ENCODE measurements at places on chromosomes 16 and 17.

GRCh38 chr16:20315764-20316163 lies 11.5 kb downstream of the GP2 start:
- no peak for DNase-seq

DNA sequence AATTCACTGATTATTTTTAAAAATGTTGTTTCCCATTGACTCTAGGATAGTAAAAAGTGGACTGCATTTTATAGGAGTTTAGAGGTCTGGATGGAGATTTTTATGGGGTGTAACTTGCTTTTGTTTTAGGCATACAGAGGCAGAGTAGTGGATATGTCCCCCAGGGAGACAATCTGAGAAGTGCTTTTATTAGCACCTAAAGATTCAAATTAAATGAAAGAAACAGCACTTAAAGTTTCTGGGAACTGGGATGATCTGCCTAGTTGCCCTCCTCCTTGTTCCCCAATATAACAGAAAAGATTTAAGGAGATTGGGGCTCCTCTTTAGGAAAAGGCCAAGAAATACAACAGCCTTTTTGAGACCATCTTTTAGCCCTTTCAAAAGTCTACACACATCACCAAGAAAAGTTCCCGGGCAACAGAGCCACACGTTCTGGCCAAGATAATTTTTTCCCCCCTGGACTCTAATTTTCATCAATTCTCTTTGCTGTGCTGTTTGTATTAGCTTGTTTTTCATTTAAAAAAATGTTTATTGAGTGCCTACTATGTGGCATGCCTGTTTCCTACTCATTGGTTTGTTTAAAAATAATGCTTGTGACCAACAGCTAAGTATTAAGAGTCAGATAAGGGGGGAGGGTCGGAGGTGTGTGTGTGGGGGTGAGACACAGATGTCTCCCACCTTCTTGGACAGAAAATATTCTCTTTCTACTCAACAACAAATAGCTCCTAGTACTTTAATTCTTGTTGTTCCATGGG lies 2.5 kb upstream of the IGF2BP1 start:
- DNase-seq, result no peak

GRCh38 chr17:64071111-64071510 lies 50.7 kb upstream of the ICAM2 start:
- DNase-seq, result no peak

DNA sequence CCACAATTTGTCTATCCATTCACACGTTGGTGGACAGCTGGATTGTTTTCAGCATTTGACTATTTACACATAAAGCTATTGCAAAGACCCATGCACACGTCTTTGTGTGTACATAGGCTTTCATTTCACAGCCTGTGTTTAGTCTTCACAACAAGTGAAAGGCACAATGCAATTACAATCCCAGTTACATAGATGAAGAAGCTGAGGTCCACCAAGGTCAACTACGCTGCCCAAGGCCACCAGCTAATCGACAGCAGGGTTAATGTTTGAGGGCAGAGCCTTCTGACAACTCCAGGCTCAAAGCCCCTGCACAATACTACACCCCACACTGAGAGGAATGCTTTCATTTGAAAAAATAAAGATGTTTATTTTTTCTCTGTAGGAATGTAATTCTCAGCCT lies 93.6 kb upstream of the CDH13 start:
- no peak for DNase-seq

- no peak for DNase-seq
Observed at GRCh38 chr17:66898536-66898935, 63.6 kb downstream of the CACNG5 start.

DNA sequence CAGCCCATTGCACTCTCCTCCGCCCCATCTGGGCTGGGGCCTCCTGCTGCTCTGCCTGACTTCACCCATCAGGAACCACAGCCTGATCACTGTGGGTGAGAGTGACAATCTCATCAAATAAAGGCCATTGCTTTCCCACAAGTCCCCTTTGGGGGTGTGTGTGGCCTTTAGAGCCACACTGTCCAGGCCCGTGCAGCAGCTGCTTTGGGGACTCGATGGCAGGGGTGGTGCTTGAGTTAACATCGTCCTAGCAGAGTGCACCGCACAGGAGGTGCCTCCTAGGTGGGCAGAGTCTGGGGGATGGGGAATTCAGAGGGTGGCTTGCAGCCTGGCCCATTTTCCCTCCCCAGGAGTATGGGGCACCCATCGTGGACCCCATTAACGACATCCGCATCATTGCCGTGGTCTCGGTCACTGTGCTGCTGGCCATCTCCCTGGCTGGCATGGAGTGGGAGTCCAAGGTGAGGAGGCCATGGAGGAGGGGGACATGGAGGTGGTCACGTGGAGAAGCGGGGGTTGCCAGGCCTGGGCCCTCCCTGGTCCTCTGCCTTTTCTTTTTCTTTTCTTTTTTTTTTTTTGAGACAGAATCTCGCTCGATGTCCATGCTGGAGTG lies 5.4 kb downstream of the SLC12A3 start:
- DNase-seq, result no peak

Data from activated CD4-positive, alpha-beta T cell treated with anti-CD3 and anti-CD28 coated beads, Interleukin-2, amount 50 U/mL, for 48 hours (primary cell).